Fibroblast of skin of scalp (primary cell): ENCODE measurements at places on chromosomes 11 and 22.

DNA sequence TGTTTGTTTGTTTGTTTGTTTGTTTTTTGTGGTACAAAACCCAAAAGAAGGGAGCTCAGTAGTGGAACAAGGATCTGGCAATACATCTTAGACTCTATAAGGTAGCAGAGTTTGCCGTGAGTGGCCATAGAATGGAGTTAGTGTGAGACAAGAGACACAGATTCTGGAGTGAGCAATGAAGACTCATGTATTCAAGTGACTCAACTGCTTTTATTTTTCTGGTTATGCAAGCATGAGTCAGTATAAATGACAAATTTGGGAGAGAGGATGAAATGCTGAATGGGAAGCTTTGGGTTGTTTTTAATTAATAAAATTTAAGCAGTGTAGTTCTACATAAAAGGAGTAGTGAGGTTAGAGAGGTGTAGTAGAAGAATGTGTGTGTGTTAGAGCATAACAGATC, 143.6 kb upstream of the ANO5 start:
- no peak for DNase-seq

- DNase-seq, result no peak
Observed at GRCh38 chr11:1360835-1361357, 28.8 kb upstream of the BRSK2 start.

- no peak for DNase-seq
Observed at GRCh38 chr11:72576661-72577060, 97.6 kb downstream of the PDE2A start.

DNA sequence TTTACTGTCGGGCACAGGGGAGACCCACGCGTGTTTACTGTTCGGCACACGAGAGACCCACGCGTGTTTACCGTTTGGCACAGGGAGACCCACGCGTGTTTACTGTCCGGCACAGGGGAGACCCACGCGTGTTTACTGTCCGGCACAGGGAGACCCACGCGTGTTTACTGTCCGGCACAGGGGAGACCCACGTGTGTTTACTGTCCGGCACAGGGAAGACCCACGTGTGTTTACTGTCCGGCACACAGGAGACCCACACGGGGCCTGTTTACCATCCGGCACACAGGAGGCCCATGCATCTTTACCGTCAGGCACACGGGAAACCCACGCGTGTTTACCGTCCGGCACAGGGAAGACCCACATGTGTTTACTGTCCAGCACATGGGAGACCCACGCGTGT, 525.1 kb downstream of the BRD1 start:
- no peak for DNase-seq

DNA sequence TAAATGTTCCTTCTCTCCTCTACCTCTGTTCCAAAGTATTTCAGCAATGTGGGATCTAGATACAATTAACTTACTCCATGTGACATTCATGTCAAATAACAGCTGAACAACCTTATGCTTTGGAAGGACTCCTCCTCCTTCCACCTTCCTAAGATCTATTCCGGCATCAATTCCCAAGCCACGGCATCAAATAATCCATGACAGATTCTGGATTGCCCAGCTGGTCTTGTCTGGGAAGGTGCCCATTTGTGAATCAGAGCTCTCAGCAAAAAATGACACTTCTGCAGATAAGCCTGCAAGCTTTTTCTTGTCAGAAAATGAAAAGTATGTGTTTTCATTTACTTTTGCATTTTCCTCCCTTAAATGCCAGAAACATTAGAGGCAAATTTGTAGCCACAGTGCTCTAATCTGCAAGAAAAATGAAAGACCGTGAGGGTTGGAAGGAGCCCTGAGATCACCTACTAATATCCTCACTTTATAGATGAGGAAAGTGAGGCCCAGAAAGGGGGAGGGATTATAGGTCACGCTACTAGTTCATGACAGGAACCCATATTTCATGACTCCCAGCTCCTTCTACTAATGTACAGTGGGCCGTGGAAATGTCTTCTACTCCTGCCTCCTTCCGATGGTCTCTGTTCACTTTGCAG, 124.0 kb downstream of the ME3 start:
- DNase-seq, result peak; percentile 62

DNA sequence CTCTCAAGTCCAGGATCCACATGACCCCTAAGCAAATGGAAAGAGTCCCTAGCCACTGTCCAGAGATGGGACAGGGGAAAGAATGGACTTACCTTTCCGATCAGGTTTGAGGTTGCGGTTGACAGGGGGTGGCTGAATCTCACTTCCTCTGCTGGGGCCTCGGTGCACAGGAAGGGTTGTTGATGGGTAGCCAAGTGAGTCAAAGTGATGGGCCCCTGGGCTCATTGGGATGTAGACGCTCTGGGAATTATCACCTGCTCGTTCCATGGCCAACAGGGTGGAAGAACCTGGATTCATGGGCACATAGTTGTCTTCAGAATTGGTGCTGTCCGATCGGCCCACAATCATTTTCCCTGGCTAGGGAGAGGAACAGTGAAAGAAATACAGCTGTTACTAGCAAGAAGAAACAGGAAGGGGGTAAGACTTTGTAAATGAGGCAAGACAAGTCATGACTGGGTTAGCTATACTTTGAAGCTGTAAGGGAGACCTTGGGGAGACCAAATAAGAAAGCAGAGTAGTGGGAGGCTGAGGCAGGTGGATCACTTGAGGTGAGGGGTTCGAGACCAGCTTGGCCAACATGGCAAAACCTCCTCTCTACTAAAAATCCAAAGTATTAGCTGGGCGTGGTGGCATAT, 34.7 kb downstream of the USP35 start:
- no peak for DNase-seq

GRCh38 chr22:37485395-37486223, 575 bp downstream of the MFNG start:
- DNase-seq, result no peak

DNA sequence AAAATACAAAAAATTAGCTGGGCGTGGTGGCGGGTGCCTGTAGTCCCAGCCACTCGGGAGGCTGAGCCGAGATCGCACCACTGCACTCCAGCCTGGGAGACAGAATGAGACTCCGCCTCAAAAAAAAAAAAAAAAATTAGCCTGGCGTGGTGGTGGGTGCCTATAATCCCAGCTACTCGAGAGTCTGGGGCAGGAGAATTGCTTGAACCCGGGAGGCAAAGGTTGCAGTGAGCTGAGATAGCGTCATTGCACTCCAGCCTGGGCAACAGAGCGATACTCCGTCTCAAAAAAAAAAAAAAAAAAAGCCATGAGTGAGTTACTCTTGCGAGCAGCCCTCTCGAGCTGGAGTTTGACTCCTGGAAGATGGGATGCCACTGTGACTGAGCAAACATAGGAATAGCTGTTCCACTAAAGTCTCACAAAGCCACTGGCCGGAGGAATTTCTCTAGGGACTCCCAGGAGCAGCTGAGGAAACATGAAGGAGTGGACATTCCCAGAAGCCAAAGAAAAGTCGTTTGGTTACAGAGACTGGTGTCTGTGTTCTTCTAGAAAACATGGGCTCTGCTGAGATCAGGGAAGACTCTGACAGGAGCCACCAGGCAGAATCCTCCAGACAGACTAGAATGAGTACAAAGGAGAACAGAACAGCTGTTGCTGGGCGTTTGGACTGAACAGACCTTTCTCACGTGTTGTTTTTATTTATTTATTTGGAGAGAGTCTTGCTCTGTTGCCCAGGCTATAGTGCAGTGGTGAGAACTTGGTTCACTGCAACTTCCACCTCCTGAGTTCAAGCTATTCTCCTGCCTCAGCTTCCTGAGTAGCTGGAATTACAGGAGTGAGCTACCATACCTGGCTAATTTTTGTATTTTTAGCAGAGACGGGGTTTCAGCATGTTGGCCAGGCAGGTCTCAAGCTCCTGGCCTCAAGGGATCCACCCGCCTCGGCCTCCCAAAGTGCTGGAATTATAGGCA, 32.4 kb upstream of the MYH9 start:
- no peak for DNase-seq

- DNase-seq, result peak; percentile 41
Observed at GRCh38 chr11:128905345-128906184, 14.4 kb downstream of the KCNJ5 start.

DNA sequence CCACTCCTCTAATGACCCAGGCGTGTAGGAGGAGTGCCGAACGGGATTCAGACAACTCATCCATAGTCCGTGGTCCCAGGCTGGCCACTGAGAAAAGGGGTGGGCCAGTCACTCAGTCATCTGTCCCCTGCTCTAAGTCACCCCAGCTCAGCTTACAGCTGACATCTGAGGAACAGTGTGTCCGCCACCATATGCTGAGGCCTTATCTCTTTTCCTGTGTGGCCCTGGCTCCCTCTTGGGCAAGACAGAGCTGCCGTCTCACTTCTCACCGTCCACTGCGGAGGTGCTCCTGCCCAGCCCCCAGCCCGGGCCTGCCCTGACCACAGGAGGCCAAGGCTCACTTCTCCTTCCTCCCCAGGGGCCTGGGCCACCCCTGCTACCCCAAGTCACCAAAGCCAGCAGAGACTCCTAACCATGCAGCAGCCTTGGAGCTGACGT, 6.8 kb downstream of the CCDC86 start:
- no peak for DNase-seq

GRCh38 chr11:45468267-45468856, 182.2 kb upstream of the SYT13 start:
- DNase-seq, result peak; percentile 71

DNA sequence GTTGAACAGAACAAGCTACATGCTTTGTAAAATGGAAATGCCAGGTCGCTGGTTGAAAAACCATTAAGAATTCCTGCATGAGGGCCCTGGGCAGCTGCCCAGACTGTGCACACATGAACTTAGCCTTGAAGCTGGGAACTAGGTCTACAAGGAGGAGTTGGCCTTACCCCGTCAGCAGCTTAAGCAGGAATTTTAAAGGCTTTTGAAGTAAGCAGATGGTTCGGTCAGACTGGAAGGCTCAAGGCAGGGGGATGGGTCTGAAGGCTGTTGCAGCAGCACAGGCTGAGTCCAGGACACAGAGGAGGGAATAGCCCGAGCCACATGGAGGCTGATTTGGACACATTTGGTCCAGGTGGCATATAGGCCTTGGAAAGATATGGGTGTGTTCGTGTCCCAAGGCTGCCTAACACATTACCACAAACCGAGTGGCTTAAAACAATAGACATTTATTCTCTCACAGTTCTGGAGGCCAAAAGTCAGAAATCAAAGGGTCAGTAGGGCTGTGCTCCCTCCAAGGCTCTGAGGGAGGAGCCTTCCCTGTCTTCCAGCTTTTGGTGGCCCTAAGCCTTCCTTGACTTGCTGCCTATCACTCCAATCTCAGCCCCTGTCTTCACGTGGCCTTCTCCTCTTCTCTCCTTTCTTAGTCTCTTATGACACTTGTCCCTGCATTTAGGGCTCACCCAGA, 11.6 kb downstream of the LIF start:
- peak; percentile 89 for DNase-seq

GRCh38 chr11:25981998-25982397, 349.9 kb upstream of the ANO3 start:
- DNase-seq, result peak; percentile 69

DNA sequence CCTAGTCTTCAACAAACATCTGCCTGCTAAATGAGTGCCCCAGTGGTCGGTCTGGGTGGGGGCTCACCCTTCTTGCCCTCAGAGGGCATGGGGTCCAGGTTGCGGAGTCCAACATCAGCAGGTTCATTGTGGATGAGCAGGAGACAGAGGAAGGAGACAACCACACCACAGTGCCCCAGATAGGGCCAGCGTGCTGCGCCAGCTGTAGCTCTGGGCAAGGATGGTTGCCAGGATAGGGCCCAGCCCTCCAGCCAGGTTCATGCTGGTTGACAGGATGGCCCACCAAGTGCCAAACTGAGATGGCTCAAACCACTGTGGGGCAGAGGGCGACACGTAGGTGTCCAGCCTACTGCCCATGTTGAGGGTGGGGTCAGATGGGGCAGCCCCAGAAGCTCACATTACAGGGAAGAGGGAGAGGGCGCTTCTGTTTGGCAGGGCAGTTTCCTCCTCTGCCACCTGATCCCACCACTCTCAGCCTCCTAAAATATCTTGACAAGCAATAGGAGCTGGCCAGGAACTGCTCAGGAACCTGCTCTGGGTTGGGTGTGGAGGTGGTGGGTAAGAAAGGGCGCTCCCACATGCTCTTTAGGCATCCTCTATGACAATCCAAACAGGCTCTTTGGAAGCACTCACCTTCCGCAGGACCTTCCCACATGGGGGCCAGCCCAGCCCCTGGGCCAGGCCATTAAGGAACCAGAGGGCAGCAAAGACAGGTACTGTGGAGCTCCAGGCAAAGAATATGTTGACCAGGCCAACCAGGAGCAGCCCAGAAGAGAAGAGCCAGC, 2.9 kb downstream of the SLC37A4 start:
- no peak for DNase-seq

DNA sequence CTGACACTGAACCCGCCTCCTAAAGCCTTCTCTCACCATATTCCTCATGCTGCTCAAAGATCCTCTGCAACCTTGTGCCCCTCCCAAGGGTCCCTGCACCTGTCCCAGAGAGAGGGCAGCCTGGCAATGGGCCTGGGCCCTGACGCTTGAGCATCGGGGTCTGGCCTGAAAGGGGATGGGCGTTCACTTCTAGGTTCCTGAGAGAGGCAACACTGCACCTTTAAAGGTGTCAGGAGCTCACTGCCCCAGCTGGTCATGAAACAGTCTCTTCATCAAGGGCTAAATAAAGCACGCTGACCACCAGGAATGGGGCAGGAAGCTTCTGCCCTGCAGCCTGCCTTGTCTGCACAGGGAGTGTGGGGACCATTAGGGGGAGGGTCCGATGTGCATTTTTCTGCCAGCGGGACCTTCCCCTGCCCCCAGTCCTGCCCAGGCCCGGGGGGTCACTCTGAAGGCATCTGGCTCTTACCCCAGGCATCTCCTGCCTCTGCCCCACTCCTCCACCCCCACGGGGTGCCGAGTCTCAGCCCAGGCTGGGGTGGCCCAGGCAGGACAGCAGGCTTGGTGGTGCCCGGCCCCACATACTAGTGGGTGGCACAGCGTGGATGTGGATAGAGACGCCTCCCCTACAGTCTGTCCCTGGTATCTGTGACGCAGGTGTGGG, 3.5 kb downstream of the C11orf21 start:
- no peak for DNase-seq

- DNase-seq, result no peak
Observed at GRCh38 chr11:120097721-120098385, 40.1 kb downstream of the TRIM29 start.

- DNase-seq, result no peak
Observed at GRCh38 chr11:67272327-67273259, 6.3 kb downstream of the GRK2 start.

DNA sequence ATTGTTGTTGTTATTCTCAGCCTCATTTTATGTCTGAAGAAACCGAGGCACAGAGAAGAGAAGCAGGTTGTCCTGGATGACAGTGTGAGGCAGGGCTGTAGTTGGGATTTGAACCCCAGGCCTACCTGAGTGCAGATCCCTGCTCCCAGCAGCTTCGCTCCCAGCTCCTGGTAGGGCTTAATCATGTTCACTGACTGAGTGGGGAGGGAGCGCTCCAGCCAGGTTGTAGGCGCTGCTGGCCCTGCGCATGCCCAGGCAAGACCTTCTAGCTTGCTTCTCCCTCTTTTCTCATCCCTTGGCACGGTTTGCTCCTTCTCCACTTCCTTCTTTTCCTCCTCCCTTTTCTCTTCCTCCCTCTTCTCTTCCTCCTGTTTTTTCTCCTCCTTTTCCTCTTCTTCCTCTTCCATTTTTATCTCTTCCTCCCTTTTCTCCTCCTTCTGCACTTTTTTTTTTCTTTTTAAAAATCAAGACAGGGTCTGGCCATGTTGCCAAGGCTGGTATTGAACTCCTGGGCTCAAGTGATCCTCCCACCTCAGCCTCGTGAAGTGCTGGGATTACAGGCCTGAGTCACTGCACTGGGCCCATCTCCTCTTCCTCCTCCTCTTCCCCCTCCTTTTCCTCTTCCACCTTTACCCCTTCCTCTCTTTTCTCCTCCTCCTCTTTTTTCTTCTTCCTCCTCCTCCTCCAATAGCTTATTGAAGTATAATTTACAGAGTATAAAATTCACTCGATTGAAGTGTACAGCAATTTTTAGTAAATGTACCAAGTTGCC, 109.3 kb downstream of the KIAA1671 start:
- no peak for DNase-seq

GRCh38 chr11:113204280-113204679, 110.1 kb upstream of the TTC12 start:
- DNase-seq, result no peak
